CD4-positive, alpha-beta memory T cell (primary cell): ENCODE measurements at places on chromosomes 12 and 14.
A peak's percentile ranks its signal among the peaks of the same experiment; 100 is the strongest.

- H3K27me3 ChIP-seq: no peaks in the 10 kb centered on the region
- H3K27ac ChIP-seq: peak overlapping the region; percentile 19
- no peak for DNase-seq
Observed at GRCh38 chr12:49022558-49023178, 4.1 kb upstream of the PRKAG1 start.

GRCh38 chr14:105386581-105387529 lies 11.5 kb upstream of the TEX22 start:
- H3K27ac ChIP-seq: no peak overlapping the region
- H3K27me3 ChIP-seq: no peaks in the 10 kb centered on the region
- H3K4me3 ChIP-seq: no peak overlapping the region
- H3K4me1 ChIP-seq: no peaks in the 10 kb centered on the region
- no peak for DNase-seq

DNA sequence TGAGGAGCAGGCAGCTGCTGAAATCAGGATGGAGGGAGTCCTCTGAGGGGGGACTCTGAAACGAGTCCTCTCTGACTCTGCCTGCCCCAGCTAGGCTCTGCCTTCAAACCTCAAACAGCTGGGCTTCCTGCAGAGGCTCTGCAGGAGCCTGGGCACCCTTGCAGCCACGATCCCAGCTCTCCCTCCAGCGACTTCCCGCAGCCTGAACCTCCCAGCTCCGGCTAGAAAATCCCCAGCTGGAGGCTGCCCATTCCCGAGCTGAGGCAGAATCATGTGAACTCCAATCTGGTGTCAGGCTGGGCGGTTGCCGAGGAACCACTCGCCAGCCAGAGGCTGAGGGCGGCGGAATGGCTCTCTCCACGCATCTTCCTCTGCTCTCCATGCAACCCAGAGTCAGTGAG lies at the start of gene GPR68:
Gene GPR68, minus strand, starts transcription at position 204 of the 401 bp plus-strand sequence. CDS start 9,654 bp downstream, outside the sequence.
- no peaks in the 10 kb centered on the region for H3K36me3 ChIP-seq
- no peaks in the 10 kb centered on the region for H3K27me3 ChIP-seq
- H3K27ac ChIP-seq: peak within 1 kb of the TSS; percentile 99
- H3K4me3 ChIP-seq: peak within 1 kb of the TSS; percentile 96

GRCh38 chr12:72081777-72082176 lies 143.1 kb downstream of the TPH2 start:
- no peak overlapping the region for H3K4me3 ChIP-seq
- H3K36me3 ChIP-seq: no peaks in the 10 kb centered on the region
- H3K27me3 ChIP-seq: no peaks in the 10 kb centered on the region
- DNase-seq: no peak
- no peak overlapping the region for H3K27ac ChIP-seq
- no peaks in the 10 kb centered on the region for H3K4me1 ChIP-seq

DNA sequence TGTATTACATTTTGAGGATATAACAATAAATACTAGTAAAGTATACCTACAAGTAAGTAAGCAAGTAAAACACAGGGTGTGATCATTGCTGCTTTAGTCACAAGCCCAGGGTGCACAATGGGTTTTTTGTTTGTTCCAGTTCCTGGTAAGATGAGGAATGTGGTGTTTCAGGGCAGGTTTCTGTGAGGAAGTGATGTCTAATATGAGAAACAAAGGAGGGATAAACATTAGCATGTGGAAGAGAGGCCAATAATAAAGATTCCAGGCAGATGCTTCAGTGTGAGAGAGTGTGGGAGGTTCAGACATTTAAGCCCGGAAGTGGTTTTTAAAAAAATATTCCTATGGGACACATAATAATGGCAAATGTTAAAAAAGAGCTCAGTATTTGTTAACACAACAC lies 808.1 kb upstream of the USP15 start:
- DNase-seq: no peak
- H3K27ac ChIP-seq: no peak overlapping the region
- H3K27me3 ChIP-seq: no peaks in the 10 kb centered on the region
- no peaks in the 10 kb centered on the region for H3K36me3 ChIP-seq
